Activated T-helper 17 cell treated with anti-CD3 and anti-CD28 coated beads, Interleukin-2, amount 50 U/mL, for 72 hours (primary cell): ENCODE measurements at places on chromosomes 11 and 22.

DNA sequence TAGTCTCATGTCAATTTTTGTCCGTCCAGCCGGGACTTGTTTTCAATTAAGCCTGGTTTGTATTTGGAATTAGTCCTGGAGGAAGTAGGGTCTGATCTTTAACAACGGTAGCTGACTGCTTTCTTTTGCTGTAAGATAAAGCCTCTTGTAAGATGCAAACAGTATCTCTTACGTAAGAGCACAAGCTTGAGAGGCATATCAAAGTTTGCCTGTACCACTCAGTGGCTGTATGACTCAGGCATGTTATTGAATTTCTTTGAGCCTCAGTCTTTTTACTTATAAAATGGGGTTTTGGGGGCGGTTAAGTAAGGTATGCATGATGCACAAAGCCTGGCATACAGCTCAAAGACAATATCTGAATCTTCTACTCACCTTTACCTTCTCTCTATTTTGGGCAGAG, 198.4 kb upstream of the NARS2 start:
- ATAC-seq: no peak

- ATAC-seq: no peak
These were observed 57.0 kb downstream of the PDE3B start for GRCh38 chr11:14700593-14700992.

DNA sequence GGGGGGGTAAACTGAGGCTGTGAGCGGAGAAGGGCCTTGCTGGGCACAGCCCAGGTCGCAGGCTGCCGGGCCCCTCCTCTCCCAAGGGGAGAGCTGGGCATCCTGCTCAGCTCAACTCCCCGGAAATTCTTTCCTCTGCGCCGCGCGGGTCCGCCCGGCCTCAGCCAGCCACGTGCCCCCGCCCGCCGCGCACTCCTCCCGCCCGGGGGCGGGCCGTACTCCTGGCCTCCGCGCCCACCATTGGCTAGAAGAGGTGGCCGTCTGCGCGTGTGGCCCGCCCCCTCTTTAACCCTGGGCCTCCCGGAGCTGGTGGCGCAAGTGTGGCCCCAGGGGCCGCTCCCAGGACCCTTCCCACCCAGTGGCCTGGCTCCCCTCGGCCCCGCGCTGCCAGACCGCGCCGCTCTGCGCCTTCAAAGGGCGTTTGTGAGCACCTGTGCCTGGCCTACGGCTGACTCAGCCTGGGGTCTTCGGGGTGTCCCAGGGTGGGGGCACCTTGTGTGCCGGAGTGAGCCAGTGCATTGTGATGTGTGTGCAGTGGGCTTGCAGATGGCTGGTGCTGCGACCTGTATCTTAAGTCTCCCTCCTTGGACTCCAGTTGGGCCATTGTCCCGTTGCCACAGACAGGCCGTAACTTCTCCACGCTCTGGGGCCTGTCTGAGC, 2.0 kb downstream of the MRGPRF start:
- ATAC-seq: peak; percentile 80

- ATAC-seq: no peak
These were observed 21.8 kb upstream of the CSF2RB start for GRCh38 chr22:36891646-36892045.

GRCh38 chr11:131737357-131737756, 366.9 kb downstream of the NTM start:
- no peak for ATAC-seq

- peak; percentile 92 for ATAC-seq
These were observed 15.6 kb upstream of the RDX start for GRCh38 chr11:110311783-110312579.

DNA sequence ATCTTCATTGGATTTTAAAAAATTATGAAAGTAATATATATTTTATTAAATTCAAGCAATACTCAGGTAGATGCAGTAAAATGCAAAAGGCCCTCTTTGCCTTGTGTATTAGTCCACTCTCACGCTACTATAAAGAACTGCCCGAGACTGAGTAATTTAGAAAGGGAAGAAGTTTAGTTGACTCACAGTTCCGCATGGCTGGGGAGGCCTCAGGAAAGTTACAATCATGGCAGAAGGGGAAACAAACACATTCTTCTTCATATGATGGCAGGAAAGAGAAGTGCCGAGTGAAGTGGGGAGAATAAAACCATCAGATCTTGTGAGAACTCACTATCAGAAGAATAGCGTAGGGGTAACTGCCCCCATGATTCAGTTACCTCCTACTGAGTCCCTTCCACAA, 130.8 kb downstream of the HIPK3 start:
- ATAC-seq: no peak

DNA sequence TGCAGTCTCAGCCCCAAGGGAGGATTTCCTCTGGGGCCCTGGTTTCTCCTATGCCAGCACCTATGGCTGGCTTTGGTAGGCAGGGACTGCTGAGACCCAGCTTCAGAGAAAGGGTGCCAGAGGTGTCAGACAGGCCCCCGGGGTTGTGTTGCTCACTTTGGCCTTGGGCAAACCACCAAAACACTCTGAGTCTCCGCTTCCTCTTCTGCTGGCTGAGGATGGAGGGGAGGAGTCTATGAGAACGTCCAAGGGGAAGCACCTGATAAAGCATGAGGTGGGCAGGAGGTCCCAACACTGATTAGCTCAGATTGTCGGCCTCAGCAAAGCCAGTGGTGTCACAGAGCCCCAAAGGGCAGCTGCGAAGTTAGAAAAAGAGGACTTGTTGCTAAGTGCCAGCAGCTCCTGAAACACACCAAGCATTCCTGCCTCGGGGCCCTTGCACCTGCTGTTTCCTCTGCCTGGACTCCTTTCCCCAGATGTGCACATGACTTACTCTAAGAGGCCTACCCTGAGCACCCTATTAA, 10.5 kb downstream of the SMTNL1 start:
- ATAC-seq: peak; percentile 18

GRCh38 chr22:47486569-47487312, 724.3 kb downstream of the TBC1D22A start:
- peak; percentile 75 for ATAC-seq

DNA sequence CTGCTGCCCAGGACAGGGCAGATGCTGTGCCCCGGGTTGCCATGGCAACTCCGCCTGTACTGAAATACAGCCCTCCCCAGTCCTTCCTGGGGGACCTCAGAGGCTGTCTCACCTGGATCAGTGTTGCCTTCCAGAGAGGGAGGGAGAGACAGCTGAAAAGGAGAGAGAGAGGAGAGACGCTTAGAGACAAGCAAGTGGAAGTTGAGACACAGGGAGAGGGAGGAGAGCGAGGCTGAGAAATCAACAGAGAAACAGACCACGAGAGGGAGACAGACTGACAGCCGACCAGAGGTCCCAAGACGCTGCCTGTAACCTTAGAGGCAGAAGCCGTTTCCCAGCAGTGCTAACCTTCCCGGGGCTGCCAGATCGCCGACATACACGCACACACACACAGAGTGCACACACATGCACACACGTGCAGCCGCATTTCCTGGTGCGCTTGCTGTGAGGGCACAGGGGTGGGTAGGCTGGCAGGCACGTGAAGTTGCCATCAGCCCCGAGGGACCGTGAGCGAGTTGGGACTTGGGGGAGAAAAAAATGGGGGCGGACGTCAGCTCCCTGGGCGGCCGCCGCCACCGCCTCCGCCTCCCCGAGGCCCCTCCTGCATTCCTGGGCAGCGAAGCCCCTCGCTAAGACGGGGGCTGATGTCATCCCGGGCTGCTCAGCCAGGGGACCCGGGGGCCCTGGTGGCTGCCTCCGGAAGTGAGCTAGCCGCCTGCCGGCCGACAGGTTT, 88.6 kb upstream of the CRYBB3 start:
- ATAC-seq: peak; percentile 76

DNA sequence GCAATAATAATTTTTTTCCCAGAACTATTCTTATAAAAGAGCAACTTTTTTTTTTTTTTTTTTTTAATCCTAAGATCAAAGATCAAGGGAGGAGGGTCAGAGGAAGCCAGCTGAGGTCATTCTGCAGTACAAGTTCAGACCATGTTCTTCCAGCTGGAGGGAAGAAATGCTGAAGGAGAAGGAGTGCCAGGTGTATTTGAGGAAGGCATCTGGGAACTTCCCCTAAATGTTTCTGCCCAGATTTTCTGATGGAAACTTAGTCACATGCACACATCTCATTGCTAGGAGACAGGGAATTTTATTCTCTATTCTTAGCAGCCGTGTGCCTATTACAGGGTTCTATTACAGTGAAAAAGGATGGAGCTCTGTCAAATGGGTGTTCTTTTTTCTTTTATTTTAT, 208.4 kb downstream of the ARHGAP42 start:
- no peak for ATAC-seq

- no peak for ATAC-seq
These were observed 21.0 kb upstream of the FBLN1 start for GRCh38 chr22:45481661-45482060.

GRCh38 chr11:59265735-59266134, 53.0 kb upstream of the MPEG1 start:
- ATAC-seq: no peak

DNA sequence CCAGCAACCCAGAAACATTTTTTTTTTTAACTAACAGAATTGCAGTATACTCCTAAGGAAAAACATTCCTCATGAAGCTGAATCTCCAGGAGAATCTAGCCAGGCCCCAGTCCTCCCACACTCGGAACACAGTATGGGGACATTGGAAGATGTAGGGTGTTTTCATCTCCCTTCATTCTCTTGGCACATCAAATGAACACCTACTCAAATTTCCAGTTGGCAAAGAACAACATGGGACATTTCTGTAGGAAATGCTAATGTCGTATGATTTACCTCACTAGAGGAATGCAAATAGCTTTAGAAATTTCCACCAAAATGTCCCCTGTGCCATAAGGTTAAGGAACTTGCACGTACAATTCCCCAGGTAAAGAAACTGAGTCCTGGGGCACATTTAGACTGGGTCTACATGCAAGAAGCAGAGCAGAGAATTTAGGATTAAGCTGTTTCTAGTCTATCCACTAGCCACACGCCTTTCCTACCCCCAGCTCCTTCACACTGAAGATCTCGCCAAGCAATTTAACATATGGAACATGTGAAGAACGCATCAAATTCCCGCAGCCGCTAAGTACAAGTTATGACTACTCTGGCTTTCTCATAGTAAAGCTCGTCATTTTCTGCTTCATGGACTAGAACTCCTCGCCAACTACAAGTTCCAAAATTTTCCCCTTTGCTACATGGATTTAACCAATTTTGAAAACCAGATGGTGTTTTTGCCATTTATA, 2.9 kb upstream of the CADM1 start:
- no peak for ATAC-seq

GRCh38 chr11:8689726-8690255, 7.2 kb downstream of the RPL27A start:
- no peak for ATAC-seq
